ENCODE measurements at places on chromosomes 6 and 20. TPM values are rescaled to one million over a fixed set of nuclear protein-coding genes. Genes with fewer than 3 reads are reported as not detected.

GRCh38 chr20:18632196-18632789 lies 44.4 kb downstream of the DTD1 start:
- DNase-seq: no peak

DNA sequence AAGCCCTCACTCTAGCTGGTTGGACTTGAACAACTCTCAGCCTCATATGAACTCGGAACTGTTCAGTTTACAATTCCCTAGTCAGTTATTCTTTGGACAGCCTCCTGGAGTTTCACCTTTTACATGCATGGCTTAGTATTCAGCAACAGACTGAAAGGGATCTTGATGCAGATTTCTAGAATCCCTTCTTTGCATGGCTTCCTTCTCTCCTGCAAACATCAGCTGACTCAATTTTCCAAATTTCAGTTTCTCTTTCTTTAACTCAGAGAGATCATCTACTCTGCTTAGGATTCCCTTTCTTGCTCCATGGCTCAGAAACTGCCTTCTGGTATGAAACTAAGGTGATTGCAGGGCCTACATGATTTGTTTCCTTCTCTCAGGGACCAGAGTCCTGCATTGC lies 99.6 kb downstream of the CEP57L1 start:
- no peak for DNase-seq

DNA sequence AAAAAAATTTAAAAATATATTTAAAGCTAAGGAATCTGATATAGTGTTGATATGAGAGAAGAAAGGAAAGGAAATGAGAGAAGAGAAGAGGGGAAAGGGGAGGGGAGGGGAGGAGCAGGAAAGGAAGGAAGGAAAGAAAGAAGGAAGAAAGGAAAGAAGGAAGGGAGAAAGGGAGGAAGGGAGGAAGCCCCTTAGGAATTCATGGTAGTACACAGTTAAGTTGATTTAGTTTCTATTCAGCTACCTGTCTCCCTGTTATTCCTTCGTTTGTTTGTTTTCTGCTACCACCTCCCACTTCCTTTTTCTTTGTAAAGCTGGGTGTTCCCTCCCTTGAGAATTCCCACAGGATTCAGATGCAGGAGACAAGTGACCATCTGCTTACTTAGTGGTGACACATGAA lies 1025.4 kb upstream of the FLRT3 start:
- no peak for DNase-seq

GRCh38 chr20:53865901-53866793 lies 204.2 kb downstream of the BCAS1 start:
- DNase-seq: no peak

- no peak for DNase-seq
These were observed 246.3 kb upstream of the PREP start for GRCh38 chr6:105649192-105649591.

GRCh38 chr20:59771506-59772372 lies 161.7 kb downstream of the SYCP2 start:
- no peak for DNase-seq

- DNase-seq: no peak
These were observed 2.1 kb downstream of the AKAP12 start for GRCh38 chr6:151241853-151242252.

DNA sequence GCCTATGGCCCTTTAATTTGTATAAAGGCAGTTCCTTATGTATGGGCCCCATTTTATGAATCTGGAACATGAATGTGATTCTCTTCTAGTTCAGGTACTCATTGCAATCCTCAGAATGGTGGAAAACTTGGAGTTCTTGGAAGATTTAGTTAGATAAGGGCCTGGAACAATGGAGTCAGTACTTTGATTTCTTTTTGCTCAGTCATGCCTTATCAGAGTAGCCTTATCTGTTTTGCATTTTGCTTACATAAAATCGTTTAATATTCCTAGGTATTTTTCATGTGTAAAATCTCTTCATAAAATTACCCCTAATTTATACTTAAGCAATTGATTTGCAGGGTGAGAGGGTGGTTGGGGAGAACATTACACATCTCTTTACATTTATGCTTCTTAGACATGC lies 160.6 kb downstream of the JARID2 start:
- DNase-seq: no peak

GRCh38 chr6:29171736-29172135 lies 1.0 kb downstream of the OR2J2 start:
- no peak for DNase-seq

The ASIP gene
- not detected for total RNA-seq

The LKAAEAR1 gene
- 0.55 TPM for total RNA-seq

Measured in chondrocyte (in vitro differentiated cells).